Stimulated activated CD8-positive, alpha-beta memory T cell treated with anti-CD3 and anti-CD28 coated beads, Interleukin-4, amount 100 ng/mL, for 1 hour (primary cell): ENCODE measurements at places on chromosomes 1 and 21.
A peak's percentile ranks its signal among the peaks of the same experiment; 100 is the strongest.

- no peak for DNase-seq
Observed at GRCh38 chr1:199067483-199067882, 428.6 kb downstream of the PTPRC start.

GRCh38 chr1:164983023-164983650, 373.4 kb downstream of the LMX1A start:
- no peak for DNase-seq

DNA sequence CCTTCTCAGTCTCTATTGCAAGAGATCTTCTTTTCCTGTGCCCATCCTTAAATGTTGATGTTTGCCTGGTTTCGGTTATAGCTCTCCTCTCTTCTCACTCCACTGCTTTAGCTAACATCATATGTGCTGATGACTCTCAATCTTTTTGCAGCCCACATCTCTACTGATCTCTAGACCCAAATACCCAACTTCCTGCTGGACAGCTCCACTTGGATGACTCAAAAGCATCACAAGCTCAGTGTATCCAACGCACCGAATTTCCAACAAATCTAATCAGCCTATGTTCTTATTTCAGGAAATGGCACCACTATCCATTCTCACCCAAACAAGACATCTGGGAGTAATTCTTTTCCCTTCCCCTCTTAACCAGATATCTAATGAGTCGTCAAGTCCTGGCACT, 79.1 kb upstream of the ARTN start:
- DNase-seq: no peak

DNA sequence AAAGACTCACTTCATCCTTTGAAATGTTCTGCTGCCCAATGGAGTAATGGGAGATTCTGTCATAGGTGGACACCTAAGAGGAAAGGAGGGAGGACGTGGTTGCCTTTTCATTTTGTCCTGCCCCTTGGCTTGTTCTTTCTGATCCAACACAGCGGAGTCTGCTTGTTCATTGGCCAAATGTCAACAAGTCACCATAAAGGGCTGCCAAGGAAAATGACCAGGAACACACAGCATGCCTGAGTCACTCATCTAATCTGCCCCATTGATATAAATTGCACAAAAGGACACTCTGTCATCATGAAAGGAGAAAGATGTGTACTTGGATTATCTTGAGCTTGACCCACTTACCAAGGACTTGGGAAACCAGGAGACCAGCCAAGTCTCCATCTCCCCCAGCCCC, 422.9 kb downstream of the SETD4 start:
- no peak for DNase-seq

DNA sequence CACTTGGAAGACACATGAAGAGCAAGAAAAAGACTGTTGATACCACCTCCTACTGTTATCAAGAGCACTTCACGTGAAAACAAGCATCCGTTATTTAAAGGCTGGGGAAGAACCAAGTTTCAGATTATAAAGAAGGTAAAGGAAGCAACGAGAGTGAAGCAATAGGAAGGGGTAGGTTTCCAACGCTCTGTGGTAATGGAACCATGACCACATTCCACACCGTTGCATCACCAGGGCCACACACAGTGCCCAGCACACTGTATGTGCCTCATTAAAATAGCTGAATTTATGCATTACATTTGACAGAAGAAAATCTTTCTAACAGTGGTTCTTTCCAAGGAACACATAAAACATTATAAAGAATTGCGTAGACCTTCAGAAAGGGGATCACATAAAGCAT, 435.8 kb downstream of the MRPL39 start:
- DNase-seq: no peak

DNA sequence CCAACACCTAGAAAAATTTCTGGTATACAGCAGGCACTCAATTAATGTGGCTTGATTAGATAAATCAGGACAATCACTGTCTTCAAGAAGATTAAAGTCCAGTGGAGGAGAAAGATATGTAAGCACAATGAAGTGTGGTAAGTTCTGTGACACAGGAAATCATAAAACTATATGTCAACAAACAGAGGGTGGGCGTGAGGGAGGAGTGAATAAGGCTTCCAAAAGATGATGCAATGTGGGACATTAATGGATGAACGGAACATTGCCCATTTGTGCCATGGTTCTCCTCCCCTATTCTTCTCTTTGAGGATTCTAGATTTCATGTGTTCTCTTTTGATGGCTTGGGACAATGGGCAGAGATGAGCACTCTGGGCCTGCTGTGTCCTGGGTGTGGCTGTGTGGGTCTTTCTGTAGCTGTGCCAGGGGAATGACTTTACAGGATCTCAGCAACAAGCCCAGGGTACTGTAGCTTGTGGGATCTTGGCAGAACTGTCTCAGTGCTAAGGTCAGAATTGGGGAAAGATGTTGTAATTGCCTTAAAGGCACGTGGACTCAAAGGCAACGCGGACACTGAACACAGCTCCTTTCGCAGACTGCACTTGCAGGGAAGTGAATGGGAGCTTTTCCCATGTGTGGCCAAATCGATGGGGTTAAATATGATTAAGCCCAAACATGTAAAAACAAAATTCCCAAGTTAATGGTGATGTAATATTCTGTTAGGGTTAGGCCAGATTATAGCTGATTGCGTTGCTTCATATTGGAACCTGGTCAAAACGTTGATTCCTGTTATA, 366.9 kb downstream of the TGFB2 start:
- DNase-seq: no peak

DNA sequence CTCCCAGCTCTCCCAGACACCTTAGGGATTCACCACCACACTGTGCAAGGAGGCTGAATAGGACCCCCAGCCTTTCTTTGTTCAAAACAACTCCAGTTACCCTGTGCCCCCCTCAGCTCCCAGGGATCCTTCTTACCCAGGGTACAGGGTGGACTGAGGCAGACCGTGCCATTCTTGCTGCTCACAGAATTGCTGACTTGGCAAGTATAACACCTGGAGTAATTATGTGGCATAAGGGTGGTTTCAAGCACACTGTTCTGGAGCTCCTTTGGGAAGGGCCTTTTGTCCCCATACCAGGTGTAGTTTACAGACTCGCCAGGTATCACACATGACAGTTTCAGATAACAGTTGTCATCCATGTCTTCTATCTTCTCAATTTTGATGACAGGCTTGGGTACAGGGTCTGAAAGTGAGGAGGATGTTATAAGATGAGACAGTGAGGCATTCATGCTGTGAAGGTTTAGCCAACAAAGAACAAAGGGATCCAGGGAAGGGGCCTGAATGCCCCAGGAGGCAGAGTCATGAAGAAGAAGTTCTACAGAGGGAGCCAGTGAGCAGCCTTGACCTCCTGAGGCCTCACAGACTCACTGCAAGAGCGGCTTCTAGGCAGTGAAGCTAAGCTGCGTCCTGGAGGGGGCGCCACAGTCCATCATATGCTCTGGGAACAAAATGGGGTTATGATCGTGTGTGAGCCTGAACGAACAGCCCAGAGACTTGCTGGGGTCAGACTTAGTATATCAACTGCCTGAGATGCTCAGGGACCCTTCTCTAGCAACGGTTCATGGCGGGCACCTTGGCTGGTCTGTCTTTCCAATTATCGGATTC, 30.3 kb downstream of the CD48 start:
- peak; percentile 77 for DNase-seq

DNA sequence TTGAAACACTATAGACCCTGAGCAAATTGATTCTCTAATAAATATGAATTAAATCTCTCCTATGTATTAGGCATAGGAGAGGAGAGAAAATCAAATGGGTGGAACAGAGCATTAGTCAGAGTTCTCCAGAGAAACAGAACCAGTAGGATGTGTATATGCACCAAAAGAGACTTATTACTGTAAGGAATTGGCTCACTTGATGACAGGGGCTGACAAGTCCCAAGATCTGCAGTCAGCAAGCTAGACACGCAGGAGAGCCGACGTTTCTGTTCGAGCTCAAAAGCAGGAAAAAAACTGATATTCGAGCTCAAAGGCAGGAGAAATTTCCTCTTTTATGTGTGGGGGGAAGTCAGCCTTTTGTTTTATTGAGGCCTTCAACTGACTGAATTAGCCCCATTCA, 259.2 kb upstream of the KAZN start:
- DNase-seq: no peak

GRCh38 chr1:207868251-207868773, 42.6 kb downstream of the CD34 start:
- DNase-seq: no peak

DNA sequence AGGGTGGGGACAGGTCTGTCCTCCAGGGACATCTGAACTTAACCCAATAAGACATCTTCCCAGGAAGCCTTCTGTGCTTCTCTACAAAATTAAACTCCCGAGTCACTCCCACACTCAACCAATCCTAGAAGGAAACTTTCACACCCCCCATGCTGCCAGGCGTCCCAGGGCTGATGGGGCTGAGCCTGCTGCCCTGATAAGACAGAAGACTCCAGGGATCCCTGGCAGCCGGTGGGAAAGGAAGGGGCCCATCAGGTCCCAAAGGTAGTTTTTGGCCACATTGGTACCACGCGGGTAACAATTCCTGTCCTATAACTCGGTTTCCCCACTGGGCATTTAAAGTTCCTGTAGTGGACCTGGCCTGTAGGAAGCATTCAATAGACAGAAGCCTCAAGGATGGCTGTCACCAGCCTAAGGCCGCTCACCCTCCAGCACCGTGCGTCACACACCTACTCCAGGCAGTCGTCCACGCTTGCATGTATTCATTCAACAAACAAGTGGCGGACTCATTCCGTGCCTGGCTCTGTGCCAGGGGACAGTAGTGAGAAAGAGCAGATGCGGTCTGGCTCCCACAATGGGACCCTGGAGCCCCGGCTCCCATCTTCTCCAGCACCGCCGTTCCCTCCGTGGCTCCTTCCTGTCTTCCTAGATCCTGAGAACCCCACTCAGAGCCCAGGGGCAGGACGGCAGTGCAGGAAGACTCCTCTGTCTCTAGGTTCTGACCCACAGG, 465.2 kb downstream of the NPHP4 start:
- no peak for DNase-seq

GRCh38 chr1:180249725-180250498, 19.8 kb downstream of the LHX4 start:
- no peak for DNase-seq

DNA sequence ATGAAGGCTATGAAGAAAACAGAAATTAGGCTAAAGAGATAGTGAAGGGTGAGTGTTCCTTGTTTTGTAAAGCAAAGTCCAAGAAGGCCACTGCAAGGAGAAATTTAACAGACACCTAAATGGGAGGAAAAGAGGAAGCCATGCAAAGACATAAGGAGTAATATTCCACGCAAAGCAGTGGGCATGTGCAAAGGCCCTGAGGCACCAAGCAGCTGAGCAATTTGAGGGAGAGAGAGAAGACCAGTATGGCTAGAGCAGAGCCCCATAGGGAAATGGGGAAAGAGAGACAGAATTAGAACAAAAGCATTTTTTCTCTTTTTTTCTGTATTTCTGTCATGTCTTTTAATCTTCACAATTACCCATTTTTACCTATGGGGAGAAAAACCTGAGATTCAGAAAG, 154.1 kb downstream of the TPR start:
- no peak for DNase-seq

GRCh38 chr21:15753741-15754140, 24.0 kb downstream of the USP25 start:
- DNase-seq: no peak

GRCh38 chr1:63977466-63977865, 203.6 kb downstream of the ROR1 start:
- no peak for DNase-seq

DNA sequence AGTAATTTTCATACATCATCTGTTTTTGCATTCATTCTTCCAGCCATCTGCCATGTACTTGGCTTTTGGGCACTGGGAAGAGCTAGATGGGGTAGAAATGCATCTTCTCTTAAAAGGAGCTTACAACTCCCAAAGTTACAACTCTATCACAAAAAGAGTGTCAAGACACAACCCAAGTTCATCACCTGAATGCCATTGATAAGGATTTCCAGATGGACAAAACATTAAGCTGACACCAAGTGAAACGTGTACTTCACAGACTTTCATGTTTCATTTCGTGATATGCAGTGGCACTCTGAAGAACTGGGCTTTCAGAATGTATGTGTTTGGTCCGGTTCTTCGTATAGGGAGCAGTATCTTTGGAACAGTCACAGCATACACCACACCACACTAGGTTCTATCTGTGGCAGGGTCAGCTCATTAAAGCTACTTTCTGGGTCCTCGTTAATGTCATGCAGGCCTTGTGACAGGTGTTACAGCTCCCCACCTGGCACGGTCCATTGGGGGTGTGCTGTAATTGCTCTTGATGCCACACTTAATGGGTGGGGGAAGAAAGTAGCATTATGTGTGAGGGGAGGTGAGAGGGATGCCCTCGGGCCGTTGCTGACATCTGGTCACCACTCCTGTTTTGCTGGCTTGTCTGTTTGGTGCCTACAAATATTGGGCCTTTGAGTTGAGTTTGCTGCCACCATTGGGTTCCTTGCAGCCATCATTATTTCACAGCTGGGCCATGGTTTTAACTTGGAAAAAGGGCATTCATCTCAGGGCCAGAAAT, 164.9 kb downstream of the NFIA start:
- no peak for DNase-seq

DNA sequence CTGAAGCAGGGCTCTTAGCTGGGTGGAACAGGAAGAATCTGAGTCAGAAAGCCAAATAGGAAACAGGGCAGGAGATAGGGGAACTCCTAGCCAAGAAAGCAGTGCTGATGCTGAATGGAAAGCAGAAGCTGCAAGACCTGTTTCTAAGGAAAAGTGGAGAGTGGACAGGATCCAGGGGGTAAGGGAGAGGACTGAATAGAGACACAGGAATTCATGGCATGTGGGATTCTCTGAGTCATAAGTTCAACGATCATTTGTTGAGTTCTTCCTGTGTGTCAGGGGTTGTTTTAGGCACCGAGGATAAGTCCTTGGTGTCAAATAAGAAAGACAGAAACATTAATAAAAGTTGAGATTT, 153.8 kb upstream of the FGGY start:
- no peak for DNase-seq

GRCh38 chr1:151534662-151535278, 5.3 kb upstream of the TUFT1 start:
- DNase-seq: peak; percentile 54

DNA sequence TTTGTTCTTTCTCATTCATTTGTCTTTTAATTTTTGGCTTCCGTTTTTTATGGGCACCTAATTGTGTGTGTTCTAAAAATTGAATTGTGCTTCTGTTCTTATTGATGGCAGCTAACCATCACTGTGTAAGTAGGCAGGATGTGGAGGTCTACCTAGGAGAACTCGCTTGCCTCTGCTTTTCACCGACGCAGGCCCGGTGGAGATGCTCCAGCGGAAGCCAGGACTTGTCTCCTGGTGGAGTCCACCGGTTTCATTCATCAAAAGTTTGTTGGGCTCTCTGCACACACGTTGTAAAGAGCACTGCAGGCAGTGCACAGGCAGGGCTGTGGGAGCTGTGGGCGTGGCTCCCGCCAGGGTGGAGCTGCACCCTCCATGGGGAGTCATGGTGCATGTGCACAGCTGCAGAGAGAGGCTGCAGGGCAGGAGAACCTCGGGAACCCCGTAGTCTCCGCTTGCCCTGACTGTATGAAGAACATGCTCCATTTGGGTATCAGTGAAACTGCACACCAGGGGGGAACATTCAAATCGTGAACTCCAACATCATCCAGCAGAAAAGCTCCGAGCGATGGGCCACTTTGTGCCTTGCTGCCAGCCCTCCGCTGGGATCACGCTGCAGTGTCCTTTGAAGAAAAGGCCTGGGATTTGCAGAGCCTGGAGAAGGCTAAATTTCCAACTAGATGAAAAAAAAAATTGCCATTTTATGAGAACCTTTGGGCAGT, 6.0 kb upstream of the C1orf174 start:
- no peak for DNase-seq

- DNase-seq: no peak
Observed at GRCh38 chr1:152343006-152343405, 16.8 kb downstream of the FLG2 start.
